ENCODE measurements at places on chromosomes 16 and 17.

GRCh38 chr16:1752853-1753252, 18.5 kb downstream of the NME3 start:
- DNase-seq: no peak

GRCh38 chr17:55246583-55246982, 18.2 kb upstream of the HLF start:
- no peak for DNase-seq

GRCh38 chr17:62653002-62653825, 25.7 kb downstream of the MRC2 start:
- peak; percentile 97 for DNase-seq

GRCh38 chr17:14011740-14012405, 57.4 kb upstream of the COX10 start:
- DNase-seq: no peak

Data from activated CD8-positive, alpha-beta memory T cell treated with anti-CD3 and anti-CD28 coated beads for 24 hours (primary cell).